ENCODE measurements at places on chromosomes 1 and 21.

GRCh38 chr1:246221485-246222255 is 285.4 kb downstream of the SMYD3 start:
- no peak for DNase-seq

DNA sequence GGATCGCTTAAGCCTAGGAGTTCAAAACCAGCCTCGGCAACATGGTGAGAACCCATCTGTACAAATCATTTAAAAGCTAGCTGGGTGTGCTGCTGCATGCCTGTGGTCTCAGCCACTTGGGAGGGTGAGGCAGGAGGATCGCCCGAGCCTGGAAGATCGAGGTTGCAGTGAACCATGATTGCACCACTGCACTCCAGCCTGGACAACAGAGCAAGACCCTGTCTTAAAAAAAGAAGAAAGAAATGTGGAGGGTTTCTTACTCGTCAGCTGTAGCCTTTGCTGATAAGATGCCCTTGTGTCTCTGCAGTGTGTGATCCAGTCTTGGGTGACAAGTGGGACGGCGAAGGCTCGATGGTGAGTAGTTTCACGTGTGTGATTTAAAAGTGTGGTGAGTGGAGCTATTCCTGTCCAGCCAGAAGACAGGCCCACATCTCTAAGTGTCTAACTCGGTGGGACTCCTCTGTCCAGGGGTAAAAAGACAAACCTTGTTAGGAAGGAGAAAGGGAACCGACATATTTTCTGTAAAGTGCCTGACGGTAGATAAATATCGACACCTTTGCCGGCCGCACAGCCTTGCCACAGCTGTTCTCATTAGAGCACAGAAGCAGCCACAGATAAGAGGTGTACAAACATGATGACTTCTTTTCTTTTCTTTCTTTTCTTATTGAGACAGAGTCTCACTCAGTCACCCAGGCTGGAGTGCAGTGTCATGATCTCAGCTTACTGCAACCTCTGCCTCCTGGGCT is 27.0 kb downstream of the PDXK start:
- no peak for DNase-seq

DNA sequence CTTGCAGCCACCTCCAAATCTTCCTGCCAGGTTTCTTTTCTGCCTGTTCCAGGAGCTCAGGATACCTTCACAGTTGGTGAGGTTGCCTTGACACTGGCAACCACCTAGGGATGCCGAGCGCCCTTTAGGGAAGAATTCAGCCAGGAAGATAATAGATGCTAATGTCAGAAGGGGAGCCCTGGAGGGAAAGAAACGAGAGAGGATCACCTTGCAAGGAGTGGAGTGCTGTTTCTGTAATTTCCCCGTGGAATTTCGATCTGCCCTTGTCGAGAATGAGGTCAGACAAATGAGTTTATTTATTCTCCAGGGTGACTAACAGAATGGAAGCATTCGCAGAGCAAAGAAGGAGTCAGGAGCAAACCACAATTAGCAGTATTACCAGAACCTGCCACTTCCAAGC is 315.8 kb upstream of the KAZN start:
- DNase-seq: no peak

DNA sequence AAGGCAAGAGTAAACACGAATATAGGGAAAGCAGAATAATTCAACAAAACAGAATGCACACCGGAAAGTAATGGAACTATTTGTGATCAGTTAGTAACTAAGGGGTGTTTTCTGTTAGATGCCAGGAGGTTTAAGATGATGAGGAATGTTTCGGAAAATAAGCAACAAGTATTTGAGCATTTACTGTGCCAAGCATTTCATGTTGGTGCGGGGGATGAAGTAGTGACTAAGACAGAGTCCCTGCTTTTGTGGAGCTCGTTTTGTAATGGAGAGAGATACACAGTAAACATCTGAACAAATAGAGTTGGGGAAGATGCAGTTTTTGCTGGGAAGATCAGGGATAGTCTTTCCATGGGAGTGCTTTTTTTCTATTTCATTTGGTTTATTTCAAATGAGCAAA is 78.7 kb downstream of the DYRK1A start:
- no peak for DNase-seq

- no peak for DNase-seq
Observed at GRCh38 chr1:206589206-206589605, 23.1 kb downstream of the EIF2D start.

Measured in 8988T (cell line).